ENCODE measurements at places on chromosomes 12 and 14.

DNA sequence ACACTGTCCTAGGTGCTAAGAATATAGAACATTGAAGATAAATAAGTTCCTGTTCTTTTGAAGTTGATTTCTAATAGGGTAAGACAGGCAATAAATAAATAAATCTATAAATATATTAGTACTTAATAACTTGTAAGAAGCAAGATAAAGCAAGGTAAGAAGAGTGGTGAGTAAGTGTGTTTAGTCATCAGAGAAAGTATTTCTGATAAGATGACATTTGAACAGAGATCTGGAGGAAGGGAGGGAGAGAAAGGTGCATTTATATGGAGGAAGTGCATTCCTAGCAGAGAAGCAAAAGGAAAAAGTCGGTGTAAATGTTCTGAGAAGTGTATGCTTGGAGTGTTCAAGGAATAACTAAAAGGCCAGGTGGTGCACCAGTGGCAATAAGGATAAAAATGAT is 184.4 kb upstream of the GRIP1 start:
- DNase-seq = no peak

GRCh38 chr12:77214136-77214535 is 148.8 kb upstream of the E2F7 start:
- no peak for DNase-seq

DNA sequence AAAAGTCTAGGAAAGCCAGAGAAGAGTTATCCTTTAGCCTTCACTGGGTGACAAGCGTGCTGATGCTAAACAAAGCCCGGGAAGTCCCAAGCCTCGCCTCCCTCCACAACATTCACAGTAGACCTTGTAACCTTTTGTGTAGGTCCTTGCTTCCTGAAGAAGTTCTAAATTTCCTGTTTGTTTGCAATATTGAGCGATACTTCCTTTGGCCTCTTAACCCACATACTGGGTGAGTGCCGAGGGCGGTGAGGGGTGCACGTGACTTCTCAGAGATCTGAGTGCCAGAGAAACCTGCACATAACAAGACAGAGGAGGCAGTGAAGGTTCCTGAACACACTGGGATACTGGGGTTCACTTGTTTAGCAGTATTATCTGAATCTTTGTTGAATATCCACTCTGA is 134.3 kb downstream of the PLXNC1 start:
- DNase-seq = no peak

GRCh38 chr12:23775208-23775607 is 174.3 kb downstream of the SOX5 start:
- no peak for DNase-seq

Measured in stimulated activated CD4-positive, alpha-beta T cell treated with anti-CD3 and anti-CD28 coated beads, Interleukin-15, amount 100 ng/mL, for 1 hour (primary cell).